ENCODE measurements at places on chromosomes 13 and 19.
A peak's percentile ranks its signal among the peaks of the same experiment; 100 is the strongest.

DNA sequence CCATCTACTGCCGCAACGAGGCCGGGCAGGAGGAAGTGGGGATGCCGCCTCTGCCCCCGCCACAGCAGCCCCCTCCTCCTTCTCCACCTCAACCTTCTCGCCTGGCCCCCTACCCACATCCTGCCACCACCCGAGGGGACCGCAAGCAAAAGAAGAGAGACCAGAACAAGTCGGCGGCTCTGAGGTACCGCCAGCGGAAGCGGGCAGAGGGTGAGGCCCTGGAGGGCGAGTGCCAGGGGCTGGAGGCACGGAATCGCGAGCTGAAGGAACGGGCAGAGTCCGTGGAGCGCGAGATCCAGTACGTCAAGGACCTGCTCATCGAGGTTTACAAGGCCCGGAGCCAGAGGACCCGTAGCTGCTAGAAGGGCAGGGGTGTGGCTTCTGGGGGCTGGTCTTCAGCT is 3.4 kb upstream of the NUP62 start:
- DNase-seq, result no peak

GRCh38 chr19:45010306-45010705 is 9.0 kb downstream of the RELB start:
- DNase-seq, result no peak

DNA sequence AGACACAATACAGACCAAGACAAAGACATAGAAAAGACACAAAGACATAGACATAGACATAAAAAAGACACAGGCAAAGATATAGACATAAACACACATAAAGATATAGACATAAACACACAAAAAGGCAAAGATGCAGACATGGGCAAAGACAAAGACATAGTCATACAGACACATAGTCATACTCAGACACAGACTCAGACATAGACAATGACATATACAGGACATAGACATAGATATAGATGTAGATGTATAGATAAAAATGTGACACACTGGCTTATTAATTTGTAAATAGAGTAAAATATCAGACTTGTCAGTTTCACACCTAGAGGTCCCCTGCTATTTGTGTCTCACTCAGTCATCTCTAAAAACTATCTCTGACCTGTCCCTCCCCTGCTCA is 42.8 kb downstream of the OR10H4 start:
- DNase-seq, result no peak

DNA sequence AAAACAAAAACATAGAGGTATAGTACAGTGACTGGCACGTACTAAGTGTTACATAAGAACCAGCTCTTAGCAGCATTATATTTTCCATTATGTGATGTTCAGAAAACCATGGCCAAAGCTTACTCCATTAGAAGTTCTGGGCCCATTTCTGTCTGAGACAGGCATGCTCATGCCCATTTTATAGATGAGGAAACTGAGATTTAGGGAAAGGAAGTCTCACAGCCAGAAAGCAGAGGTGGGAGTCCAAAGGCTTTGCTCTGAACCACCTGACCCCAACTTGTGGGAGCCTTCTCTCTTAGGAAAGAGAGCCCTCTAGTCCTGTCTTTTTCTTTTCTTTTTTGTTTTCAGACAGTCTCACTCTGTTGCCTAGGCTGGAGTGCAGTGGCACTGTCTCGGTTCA is 2.3 kb downstream of the AP2S1 start:
- DNase-seq, result no peak

DNA sequence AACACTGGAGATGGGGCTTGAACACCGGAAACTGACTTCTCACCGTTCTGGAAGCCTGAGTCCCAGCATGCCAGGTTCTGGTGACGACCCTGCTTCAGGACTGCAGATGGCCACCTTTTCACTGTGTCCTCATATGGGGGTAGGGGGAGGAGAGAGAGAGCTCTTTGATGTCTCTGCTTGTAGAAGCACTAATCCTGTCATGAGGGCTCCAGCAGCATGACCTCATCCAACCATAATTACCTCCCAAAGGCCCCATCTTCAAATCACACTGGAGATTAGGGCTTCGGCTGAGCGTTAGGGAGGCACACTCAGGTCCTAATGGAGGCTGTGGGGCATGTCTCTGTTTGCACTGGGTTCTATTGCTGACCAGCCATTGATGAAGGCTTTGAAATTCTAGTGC is 255.3 kb downstream of the TEX29 start:
- DNase-seq, result no peak

DNA sequence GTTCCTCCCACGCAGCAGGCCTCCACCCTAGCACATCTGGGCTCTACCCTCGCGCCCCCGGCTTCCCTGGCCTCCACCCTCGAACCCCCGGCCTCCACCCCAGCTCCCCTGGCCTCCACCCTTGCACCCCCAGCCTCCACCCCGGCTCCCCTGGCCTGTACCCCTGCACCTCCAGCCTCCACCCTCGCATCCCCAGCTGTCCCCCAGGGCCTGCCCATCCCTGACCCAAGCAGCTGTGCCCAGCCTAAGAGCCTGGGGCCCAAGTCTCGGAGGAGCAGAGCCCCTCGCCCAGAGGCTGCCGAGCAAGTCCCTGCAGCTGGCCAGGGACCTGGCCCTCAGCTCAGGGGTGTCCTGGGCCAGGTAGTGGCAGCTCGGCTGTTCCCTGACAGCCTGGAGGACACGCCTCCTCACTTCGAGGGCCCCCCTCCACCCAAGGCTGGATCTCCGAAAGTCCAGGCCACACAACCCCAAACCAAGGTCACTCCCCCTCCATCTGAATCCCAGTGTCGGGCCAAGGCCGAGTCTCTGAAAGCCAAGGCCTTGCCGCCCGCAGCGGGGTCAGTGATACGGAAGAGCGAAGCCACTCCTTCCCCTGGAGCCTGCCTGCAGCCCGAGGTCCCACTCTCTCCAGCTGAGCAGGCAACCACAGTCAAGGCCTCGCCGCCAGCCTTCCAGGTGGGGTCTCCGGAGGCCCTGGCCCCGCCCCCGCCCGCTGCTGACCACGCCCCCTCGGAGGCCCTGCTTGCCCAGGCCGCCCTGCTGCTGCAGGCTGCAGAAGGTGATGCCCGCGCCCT is 7.9 kb upstream of the ARHGAP33 start:
- no peak for DNase-seq

DNA sequence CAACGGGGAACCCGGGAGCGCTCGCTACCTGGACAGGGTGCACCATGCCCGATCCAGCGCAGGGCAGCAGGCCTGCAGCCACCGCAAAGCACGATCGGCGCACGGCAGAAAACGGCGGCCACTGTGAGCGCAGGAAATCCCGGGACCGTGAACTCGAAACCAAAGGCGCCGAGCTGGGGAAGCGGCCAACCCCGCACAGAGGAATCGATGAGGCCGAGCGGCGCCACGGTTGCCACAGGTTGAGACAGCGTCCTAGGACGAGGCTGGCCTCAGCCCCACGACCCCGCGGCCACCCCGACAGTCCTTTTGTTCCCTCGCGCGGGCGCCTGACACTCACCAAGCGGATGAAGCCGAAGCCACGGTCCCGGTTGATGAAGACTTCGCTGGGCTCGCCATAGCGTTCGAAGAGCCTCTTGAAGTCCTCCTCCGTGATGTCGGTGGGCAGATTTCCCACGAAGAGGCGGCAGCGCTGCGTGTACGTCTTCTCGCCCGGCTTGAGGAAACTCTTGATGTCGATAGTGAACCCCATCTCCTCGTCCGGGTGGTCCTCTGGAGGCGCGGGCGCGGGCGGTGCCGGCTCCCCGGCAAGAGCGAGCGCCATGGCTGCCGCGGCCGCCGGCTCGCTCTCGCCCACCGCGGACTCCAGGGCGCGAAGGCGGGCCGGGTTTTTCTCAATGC is 557 bp downstream of the PSPC1 start:
- peak; percentile 61 for DNase-seq

GRCh38 chr19:38318660-38319059 is 985 bp upstream of the KCNK6 start:
- no peak for DNase-seq

GRCh38 chr13:80036845-80037504 is 304.0 kb downstream of the SPRY2 start:
- no peak for DNase-seq

DNA sequence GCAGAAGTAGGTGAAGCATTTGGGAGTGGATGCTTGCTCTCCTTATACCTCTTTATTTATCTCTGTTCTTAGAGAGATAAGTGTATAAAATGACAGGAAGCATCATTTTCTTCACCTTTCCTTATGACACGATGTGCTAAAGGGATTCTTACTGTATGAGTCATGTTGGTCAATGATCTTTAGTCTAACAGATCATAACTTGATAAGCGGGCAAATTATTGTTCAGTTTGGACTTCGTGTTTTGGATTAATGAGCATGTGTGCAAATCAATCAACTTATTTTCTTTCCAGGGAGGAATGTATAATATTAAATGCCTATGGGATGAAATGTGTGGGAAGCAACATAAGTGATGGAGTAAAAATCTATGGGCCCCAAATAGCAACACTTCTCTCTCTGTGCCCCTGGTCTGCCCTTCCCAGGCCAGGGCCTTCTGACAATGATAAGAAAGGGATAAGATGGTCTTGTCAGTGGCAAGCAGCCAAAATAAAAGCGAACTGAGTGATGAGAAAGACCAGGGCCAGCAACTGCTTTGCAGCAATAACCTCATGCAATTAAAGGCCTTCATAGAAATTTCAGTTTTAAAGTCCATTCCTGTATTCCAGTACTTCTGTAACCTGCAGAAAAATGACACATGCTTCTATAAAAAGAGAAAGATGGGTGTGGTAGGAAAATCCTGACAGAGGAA is 61.4 kb downstream of the SLC10A2 start:
- no peak for DNase-seq

Measured in NCI-H146 (cell line).